ENCODE measurements at places on chromosomes 2 and 18.
A peak's percentile ranks its signal among the peaks of the same experiment; 100 is the strongest.

GRCh38 chr2:127139766-127140165, 32.8 kb upstream of the BIN1 start:
- no peak for DNase-seq

GRCh38 chr2:24743924-24744323, 49.3 kb downstream of the PTRHD1 start:
- no peak for DNase-seq

DNA sequence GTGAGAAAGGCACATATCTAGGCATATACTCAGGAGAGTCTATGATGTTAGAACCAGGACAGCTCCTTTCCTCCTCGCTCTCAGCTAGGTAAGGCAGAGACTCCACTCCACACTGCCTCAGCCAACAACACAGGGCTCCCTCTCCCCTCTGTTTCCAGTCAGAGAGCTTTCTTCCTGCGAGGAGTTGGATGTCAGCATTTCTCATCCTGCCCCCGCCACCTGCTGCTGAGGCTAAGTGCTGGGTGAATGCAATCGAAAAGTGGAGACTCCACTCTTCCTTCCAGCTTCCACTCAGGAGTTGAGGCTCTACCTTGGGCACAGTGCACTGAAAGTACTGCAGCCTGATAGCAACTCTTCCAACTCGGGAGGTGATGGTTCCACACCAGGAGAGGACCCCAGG, 177.2 kb upstream of the RAB6C start:
- DNase-seq = no peak

DNA sequence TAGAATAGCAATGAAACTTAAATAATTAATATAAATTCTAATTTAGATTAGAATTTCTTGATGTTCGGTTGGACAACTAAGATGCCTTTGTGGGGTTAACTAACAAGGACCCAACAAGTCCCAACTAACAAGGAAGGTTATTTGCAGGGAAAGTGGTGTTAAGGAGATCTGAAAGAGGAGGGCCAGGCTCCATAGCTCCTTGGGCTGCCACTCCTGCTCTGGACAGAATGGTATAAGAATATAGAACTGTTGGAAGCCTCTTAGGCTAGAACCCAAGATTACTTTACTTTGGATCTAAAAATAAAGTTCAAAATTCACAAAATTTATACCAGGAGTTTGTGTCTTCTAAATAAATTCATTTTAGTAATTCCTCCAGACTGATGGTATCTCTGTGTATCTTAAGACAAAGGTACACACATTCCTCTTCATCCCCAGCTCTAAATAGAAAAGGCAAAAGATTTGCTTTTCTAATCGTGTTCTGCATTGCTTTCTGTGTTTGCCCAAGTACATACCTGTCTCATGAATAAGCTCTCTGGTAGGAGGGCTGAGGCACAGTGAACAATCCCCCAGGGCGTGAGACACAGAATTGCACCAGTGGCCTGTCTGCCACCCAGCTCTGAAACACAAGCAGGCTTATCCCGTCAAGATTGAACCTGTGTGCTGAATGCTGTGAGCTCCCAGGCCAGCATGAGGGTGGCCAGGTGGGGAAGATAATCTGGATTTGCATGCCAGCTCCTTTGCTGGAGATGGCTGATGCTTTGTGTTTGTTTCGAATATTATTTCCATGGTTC, 176.0 kb downstream of the ACKR3 start:
- no peak for DNase-seq

- no peak for DNase-seq
Observed at GRCh38 chr2:11377928-11378545, 33.6 kb upstream of the ROCK2 start.

- no peak for DNase-seq
Observed at GRCh38 chr2:118689874-118690273, 157.6 kb downstream of the EN1 start.

DNA sequence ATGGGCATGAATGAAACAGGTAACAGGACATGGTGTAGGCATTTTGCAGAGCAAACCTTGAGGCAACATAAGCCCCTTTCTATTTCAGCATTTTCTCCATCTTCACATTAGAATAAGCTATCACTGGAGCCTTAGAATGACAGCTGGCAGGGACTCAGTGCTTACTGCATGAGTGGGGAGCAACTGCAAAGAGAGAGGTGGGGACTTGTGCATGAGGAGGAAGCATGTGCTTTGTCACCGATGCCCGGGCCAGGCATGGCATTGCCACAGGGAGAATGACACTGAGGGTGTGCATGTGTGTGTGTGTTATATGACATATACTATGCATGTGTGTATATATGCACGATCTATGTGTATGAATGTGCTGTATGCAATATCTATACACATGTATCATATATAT, 258.2 kb upstream of the RAB6C start:
- DNase-seq = no peak

DNA sequence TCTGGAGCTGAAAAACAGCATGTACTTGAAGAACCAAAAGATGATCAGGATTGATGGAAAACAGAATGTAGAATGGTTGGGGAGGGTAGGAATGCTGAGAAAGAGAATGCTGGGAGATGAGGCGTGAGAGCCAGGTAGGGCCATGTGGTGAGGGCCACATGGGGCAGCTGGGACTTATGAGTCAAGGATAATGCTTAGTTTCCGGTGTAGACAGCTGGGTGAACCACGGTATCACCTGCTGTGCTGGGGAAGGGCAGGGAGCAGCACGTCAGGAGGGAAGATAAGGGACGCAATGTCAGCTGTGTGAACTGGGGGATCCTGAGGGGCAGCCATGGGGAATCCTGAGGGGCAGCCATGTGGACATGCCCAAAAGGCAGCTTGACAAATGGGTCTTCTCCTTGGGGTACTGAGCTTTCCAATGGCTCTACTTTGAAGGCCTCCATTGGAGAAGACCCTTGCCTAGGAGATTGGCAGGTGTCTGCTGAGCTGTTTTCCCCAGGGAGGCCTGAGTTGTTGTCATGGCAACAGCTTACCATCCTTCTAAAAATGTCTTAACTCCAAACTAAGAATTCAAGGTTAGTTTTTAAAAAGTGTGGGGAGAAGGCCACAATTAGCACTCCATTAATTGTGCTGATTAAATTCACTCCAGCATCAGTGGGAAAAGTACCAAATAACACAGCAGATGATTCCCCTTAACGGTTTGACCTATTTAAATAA, 51.1 kb downstream of the MTHFD2 start:
- DNase-seq = no peak

- DNase-seq = no peak
Observed at GRCh38 chr2:165582863-165583506, 113.5 kb downstream of the CSRNP3 start.

DNA sequence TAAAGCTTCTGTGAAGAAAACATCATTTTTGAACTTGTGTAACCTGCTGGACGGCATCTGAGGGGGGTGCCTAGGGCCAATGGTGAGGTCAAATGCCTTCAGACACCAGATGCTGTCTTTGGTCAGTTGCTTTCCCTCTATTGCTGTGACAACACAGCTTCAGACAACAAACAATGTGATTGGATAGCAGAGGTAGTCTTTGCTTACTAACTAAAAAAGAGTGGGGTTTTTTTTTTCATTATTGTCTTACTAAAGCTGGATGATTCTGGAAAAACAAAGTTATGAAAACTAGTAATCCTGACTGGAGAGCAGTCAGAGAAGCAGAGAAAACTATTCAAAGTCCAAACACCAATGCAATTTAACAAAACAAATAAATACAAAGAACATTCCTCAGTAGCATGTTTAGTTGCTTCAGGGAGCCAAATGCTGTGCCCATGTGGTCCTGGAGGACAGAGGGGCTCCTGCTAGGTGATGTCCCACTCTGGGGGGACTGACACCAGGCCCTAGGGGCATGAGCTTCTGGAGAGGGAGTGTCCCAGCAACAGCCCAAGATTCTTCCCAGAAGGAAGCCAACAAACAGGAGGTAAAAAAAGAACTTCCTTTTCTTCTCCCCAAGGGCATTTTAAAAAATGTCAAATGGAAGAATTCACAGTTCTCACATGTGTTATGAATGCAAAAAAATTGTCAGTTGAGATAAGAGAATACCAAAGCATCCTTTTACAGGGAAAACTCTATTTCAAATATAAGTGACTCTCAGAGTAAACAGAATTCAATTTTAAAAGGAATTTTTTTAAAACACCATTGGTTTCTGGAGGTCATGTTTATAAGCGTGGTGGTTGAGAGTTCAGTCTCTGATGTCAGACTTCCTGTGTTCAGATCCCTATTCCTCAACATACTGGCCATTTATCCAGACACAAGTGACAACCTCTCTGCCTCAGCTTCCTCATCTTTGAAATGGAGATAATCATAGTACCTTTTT, 181.1 kb upstream of the PGAP1 start:
- no peak for DNase-seq

DNA sequence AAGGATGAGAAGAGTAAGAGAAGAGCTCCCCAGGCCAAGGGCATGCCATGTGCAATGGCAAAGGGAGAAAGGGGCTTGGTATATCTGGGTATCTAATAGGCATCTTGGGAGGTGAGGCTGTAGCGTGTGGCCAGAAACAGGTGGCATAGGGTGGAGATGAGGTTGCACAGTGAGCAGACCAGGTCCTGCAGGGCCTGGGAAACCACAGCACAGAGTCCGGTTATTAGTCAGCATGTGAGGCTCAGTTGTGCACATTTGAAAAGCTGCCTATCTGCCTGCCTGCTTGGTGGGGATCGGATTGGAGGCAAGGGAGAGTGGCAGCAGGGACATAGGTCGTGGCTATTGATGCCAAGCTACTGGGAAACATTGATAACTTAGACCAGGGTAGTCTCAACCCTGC, 190.6 kb downstream of the TPGS2 start:
- no peak for DNase-seq

DNA sequence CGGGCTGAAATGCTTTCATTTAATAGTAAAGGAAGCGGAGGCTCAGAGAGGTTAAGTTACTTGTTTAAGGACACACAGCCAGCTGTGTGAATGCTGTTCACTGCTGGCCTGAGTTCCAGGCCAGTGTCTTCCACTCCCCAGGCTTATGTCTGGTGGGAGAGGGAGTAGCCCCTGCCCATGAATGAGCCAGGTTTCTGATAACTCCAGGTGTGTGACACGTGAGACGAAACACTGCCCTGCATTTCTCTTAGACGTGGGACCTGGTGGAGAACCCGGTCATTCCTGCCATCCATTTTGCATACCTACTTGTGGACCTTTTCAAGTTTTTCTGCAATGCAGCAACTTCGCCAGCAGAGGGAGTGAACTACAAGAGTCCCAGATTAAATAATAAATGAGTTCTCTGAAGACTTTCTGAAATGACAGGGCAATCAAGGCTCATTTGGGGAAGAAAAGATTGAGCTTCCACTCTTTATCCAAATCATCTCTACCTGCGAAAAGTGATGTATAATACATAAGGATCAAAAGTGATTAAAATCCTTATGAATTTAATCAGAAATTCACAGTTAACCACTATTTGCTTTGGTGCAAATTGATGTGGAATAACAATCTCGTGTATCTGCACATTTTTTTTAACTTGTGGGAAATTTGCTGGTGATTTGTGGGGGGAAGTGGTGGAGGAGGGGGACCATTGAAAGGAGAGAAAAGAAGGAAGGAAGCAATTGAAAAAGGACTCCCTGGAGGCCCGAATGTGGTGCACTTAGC, 79.4 kb upstream of the ASB18 start:
- peak; percentile 48 for DNase-seq

- no peak for DNase-seq
Observed at GRCh38 chr2:117406443-117406842, 408.0 kb upstream of the DDX18 start.

DNA sequence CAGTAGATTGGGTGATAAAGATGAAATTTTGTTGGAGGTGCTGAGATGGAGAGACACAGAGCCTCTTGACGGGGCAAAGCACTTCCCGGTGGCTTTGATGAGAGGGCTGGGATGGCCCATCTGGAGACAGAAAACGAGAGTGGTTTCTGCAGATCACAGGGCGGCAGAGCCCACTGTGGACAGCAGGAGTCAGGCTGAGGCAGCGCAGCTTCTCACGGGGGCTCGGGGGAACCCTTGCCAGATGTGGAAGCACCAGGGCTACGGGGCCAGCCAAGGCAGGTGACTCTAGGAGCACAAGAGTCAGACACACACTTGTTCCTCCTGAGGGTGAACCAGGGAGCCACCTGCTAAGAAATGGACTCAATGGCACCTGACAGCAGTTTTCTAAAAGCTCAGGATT, 78.5 kb downstream of the TPO start:
- no peak for DNase-seq

- no peak for DNase-seq
Observed at GRCh38 chr2:151771599-151772358, 37.5 kb upstream of the NEB start.

- DNase-seq = no peak
Observed at GRCh38 chr2:17540093-17540812, at the start of gene VSNL1. VSNL1 (plus strand) TSS chr2:17540696; CDS start chr2:17592075, 51,379 bp downstream.

DNA sequence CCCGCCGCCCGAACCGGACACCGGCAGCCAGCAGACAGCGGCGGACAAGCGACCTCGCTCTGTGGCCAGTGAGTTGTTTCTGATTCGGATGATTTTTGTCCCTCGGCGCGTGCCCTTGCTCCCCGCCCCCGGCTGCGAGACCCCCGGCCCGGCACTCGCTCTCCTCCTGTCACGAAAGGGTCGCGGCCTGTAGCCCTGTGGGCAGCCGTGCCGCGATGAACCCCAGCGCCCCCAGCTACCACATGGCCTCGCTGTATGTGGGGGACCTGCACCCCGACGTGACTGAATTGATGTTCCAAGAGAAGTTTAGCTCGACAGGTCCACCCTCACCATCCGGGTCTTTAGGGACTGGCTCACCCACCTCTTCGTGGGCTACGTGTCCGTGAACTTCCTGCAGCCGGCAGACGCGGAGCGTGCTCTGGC, 1257.5 kb upstream of the ACVR2A start:
- no peak for DNase-seq

GRCh38 chr18:53747663-53748160, 476.8 kb downstream of the MBD2 start:
- DNase-seq = no peak

DNA sequence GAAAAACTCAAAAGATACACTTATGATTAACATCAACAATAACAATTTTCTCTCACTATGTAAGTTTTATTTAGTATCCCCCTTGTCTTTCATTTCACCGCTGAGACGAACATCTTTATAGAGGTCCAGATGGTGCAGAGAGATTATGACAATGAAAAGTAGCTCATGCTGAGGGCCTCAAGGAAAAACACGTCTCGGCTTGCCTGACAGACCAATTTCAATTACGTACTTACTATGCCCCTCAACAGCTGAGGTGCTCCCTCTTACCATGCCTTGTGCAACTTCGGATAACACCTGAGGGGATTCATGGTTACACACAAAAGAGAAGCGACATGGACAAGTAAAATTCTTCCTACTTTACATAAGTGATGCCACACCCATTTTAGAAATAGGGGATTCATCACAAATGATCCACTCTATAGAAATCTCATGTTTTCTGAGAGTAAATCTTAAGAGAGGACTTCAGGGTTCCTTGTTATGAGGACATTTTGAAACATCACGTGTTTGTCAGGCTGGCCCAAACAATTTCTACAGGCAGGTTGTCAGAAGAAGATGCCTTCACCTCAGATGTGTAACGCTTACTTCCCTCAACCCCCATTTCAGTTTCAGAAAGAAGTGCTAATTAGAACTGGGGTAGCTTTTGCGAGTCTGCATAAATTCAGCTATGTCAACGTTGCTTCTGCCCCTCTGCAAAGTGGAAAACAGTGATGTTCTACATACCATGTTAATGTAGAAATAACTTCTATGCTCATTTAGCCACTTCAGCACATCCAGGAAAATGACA, 191.4 kb downstream of the NRXN1 start:
- DNase-seq = no peak
